Activated T-helper 2 cell treated with anti-CD3 and anti-CD28 coated beads, Interferon-gamma antibody, Interleukin-2, Interleukin-4, amounts not matched to agents 10 μg/mL and 5 μg/mL and 100 μg/mL, durations not matched to agents 14 hours and 24 hours and 36 hours (primary cell): ENCODE measurements at places on chromosomes 2 and 18. TPM values are rescaled to one million over a fixed set of nuclear protein-coding genes. Genes with fewer than 3 reads are reported as not detected.

Gene CCDC121
- 0.57 and 0.73 TPM in 2 replicates for total RNA-seq

Gene RPRM
- total RNA-seq = not detected in 2 replicates

Gene NPPC
- 0.23 and 0.41 TPM in 2 replicates for total RNA-seq

Gene GAD1
- total RNA-seq = 41.4 and 42.0 TPM in 2 replicates

Gene UGT1A4
- not detected in 2 replicates for total RNA-seq
